ENCODE measurements at places on chromosomes 6 and 20.

DNA sequence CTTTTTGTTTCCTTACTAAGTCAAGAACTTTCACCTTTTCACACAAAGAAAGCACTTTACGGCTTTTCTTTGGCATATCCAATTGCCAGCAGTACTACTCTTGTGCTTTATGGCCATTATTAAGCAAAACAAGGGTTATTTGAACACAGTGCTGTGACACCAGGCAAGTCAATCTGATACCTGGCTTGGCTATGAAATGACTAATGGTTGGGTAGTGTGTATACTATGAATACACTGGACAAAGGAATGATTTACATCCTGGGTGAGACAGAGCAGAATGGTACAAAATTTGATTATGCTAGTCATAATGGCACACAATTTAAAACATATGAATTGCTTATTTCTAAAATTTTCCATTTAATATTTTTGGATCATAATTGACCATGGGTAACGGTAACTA lies 22.1 kb upstream of the ADGRF1 start:
- DNase-seq: no peak

DNA sequence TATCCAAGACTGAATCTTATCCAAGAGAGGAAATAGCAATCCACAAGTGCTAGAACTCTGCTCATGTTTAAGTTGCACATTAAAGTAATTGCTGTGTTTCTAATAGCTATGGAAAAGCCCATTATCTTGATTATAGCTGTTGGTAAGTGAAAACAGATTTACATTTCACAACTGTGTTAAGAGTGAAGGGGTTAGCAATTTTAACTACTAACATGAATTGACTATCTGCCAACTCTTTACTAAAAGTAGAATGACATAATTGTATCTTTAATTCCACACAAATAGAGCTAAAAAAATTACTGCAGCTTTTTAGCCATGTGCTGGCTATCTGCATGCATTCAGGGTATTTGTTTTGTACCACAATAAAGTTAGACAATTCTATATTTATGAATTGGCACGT lies 277.9 kb upstream of the IRAK1BP1 start:
- peak; percentile 14 for DNase-seq

DNA sequence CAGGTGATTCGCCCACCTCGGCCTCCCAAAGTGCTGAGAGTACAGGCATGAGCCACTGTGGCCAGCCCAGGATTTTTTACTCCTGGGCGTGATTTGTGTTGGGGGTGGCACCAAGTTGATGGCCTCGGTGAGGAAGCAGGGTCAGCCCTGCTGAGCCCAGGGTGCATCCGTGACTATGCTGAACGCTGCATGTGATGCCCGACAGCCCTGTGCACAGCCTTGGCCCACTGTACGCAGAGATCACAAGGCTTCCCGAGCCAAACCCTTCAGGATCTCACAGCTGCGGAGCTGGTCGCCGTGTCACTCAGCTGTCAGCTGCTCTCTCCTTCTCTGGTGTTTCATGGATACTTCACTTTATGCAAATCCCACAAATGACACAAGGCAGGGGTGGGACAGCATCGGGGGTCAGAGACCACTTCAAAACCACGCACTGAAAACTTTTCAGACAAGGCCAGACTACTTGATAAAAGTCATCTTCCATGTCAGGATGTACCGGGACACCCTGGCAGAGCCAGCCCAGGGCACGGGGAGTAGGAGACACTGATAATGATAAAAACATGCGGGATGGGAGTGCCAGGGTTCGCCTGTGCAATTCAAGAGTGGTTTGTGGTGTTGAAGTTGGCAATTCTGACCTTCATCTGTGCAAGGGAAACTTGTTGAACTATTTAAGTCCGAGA lies 31.2 kb upstream of the RPS6KA2 start:
- no peak for DNase-seq

- DNase-seq: no peak
Measured at GRCh38 chr6:144500892-144501291, 215.8 kb downstream of the UTRN start.

- no peak for DNase-seq
Measured at GRCh38 chr6:108526739-108527174, 34.0 kb upstream of the FOXO3 start.

DNA sequence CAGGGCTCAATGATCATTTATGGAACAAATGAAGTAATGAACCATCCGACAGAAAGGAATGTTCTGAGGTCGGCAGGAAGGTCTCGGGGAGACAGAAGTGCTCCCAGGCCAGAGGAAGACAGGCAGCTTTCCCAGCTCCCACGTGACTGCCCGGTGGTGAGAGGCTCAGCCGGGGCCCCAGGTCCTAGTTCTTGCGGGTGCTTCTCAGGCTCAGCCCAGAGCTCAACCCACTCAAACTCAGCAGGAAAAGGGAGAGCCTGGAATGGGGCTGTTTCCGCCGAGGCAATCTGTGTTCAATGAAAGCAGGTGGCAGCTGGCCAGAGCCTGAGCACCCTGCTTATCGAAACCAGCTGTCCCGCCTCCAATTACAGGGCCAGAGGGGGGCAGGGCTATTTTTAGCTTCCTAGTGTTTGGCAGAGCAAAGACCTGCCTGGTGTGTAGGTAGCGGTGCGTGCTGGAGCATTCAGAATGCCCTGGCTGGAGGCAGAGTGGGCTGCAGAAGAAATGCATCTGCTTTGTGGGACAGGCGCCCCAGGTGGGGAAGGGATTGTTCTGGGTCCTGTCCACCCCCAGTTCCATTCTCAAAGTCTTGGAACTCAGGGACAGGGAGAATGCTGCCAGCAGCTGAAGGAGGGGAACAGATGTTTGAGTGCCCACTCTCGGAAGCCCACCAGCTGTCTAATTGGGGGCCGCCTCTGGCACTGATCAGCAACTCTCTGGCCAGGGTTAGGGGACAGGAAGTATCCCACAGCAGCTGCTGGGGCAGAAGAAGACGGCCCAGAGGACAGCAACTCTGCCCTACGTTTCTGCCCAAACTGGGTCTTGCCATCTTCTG lies 145.1 kb downstream of the PREX1 start:
- DNase-seq: peak; percentile 99

GRCh38 chr20:60941379-60941778 lies 310.7 kb upstream of the CDH4 start:
- no peak for DNase-seq

GRCh38 chr6:5866547-5867051 lies 140.1 kb downstream of the NRN1 start:
- DNase-seq: peak; percentile 25

DNA sequence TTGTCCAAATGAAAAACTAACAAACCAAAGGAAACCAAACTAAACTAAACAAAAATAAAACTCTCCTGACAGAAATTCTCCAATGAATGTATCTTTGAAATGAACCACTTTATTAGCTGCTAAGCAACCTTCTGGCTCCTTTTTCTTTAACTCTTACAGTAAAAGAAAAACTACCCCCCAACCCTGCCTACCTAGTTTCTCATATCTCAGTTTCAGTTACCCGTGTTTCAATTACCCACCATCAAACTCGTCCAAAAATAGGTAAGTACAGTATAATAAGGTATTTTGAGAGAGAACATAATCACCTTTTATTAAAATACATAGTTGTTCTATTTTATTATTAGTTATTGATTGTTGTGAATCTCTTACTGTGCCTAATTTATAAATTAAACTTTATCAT lies 177.4 kb upstream of the THEMIS start:
- no peak for DNase-seq

DNA sequence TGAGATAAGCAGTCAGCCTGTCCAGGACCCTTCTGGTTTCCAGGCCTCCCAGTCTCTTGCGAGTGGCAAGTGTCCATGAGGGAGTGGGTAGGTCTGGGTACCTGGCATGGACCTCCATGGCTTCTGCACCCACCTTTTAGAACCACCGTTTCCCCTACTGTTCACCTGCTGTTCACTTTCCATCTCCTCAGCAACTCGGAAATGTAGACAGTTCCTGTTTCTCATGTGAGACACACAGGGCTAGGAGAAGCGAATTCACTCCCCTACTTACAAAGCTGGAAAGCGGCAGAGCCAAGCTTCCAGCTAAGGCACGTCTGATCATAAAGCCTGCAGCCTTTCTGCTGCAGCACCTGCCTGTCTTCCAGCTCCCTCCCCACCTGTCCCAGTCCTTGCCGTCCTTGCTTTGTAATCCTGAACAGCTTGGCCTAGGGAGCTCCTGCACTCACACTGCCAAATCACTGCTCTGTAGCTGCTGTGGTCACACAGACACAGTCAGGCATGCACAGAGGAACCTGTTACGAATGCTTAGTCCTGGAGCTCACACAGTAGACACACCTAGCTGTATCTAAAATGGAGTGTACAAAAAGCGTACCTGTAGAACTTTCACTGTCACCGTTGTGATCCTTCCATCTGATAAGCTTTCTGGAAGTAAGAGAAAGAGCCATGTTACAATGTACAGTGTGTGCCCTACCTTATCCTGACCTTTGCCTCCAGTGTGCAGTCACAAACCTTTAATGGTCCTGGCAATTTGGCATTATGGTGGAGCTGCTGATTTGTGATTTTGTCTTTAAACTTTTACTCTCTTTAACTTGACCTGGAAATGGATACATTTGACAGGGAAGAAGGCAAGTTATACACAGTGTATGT lies 294.1 kb downstream of the NRN1 start:
- no peak for DNase-seq

- peak; percentile 28 for DNase-seq
Measured at GRCh38 chr6:10205120-10205519, 209.8 kb downstream of the TFAP2A start.

GRCh38 chr20:21534453-21534852 lies 20.6 kb upstream of the NKX2-2 start:
- DNase-seq: peak; percentile 76

- no peak for DNase-seq
Measured at GRCh38 chr6:123467392-123467791, 169.4 kb downstream of the TRDN start.

DNA sequence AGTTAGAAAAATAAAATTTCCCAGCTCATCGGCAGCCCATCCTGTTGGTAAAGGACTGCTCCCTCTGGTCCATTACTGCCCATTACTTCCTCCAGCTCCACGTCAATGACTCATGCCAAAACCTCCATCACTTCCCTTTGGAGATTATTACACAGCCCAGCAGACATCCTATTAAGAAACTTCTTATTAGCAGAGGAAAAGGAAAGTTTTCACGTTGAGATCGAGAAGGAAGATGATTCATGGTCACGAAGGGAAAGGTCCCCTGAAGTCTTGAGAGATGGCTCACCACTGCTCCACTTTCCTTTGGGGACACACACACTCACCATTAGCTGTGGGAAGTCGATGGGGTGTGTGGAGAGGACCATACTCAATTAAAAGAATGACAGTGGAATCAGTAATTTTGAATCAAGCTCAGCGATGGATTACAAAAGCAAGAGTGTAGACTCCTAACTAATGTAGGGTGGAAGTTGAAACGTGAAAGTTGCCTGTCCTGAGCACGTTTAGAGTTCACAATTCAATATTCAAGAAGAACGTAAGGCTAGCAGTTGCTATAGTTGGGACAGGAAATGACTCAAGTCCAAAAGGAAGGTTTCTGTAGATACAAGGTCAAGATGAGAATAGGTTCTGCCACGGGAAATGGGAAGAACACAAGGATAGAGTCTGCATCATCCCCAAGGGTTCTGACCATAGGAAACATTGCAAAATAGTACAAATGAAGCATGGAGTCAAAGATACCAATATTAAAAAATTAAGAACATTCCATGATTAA lies 21.6 kb downstream of the SASH1 start:
- no peak for DNase-seq

DNA sequence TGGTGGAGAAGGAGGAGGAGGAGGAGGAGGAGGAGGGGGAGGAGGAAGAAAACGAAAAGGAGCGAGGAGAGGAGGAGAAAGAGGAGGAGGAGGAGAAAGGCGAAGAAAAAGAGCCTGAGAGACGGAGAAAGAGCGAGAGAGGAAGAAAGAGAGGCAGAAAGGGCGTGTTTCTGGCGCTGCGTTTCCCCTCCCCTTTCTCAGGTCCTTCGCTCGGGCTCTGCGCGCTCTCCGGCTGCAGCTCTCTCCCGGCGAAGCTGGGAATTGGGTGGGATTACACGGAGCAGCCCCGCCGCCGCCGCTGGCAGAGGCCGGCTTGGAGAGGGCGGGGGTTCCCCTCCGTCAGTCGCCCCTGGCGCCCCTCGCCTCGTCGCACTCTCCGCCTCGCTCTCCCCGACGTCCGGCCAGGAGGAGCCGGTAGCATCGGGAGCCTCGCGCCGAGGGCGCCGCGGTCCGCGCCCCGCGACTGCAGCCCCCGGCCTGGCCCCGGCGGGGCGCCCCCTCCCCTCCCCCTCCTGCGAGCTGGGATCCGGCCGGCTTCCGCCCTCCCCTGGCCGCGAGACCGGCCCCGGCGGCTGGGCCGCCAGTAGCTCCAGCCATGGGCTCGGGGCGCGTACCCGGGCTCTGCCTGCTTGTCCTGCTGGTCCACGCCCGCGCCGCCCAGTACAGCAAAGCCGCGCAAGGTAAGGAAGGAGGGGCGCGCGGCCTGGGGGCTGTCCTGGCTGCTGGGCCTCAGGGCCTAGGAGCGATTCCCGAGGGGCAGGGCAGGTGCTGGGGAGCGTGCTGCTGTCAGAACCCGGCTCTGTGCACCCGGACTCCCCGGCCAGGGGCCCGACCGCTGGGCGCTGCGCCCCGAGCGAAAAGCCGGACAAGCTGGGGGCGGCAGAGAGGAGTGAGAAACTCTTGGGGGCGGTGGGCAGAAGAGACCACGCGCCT lies at the start of gene SCUBE3:
Gene SCUBE3, plus strand, starts transcription at position 133 of the 933 bp plus-strand sequence. Its CDS starts 463 bp downstream, at position 596.
- DNase-seq: peak; percentile 17

DNA sequence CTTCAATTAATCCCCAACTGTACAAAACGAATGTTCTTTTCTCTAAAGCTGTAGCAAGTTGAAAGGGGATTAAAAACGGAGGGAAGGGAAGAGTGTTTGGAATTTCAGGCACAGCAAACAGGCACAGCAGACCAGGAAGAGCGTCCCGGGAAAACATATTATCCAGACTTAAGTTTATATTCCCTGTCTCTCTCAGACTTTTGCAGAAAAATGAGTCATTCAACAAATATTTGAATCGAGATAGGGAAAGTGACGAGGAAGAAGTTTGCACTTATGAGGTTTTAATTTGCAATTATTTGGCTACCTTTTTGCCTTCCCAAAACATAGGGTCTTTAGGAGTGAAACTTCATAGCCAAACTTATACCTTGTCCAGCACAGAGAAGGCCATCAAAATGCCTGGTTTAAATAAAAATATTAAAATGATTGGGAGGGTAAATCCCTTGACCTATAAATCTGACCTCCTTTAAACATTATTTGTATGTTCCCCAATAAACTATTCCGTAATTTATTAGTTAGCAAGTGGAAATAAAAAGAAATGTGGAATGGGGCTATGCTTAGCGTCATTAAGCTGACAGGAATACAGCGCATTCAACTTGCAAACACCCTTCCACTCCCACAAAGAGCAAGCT lies 16.0 kb downstream of the HFE start:
- no peak for DNase-seq

- DNase-seq: no peak
Measured at GRCh38 chr6:124917769-124918168, 44.5 kb upstream of the RNF217 start.

- no peak for DNase-seq
Measured at GRCh38 chr20:41226426-41226825, 89.1 kb downstream of the PLCG1 start.

GRCh38 chr20:52193133-52193532 lies 1.6 kb upstream of the ZFP64 start:
- peak; percentile 17 for DNase-seq

GRCh38 chr6:122026582-122027369 lies 372.7 kb upstream of the HSF2 start:
- DNase-seq: no peak

All from NCI-H2081 (cell line).